ENCODE measurements at places on chromosomes 5 and 9.

DNA sequence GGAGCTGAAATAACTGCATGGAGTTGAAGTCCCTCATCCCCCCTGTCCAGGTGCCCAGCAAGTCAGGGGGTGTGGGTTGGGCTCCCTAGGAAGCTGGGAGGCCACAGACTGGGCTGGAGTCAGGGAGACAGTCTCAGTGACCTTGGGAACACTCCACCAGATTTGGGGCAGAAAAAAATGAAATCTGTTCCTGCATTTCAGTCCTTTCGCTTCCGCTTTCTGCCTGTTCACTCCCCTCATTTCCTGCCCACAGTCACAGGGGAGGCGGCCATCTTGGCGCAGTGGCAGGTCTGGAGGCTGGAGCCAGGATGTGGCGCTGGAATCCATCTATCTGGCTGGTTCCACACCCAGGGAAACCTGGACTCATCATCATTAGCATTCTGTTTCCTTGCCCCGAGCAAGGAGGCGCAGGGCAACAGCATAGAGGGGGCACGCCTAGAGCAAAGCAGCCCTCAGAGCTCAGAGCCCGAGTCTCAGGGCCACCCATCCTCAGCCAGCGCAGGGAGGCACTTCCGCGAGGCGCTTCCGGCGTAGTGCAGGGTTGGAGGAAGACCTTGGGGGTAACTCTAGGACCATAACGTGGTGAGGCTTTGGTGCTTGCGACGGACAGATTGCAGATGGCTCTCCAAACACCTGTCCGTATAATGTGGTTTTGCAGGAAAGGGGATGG lies 86.2 kb upstream of the HSPA9 start:
- no peak for DNase-seq

DNA sequence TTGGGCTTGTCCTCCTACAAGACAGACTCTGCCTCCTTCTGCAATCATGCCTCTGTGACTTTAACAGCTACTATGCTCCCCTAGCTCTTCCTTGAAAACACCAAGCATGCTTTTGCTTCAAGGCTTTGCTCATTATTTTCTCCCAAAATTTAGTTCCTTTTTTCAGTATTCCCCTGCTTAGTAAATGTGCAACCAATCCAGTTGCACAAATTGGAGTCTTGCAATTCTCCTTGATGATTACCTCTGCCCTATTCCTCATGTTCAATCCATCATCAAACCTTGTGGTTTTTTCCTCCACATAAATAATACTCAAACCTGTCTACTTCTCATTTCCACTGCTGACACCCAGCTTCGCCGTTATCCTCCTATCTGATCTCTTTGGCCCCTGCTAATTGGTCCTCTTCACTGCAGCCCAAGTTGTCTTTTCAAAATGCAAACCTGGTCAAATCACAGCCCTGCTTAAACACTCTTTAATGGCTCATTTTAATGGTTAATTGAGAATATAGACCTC lies 296.3 kb downstream of the CWC27 start:
- DNase-seq: no peak

DNA sequence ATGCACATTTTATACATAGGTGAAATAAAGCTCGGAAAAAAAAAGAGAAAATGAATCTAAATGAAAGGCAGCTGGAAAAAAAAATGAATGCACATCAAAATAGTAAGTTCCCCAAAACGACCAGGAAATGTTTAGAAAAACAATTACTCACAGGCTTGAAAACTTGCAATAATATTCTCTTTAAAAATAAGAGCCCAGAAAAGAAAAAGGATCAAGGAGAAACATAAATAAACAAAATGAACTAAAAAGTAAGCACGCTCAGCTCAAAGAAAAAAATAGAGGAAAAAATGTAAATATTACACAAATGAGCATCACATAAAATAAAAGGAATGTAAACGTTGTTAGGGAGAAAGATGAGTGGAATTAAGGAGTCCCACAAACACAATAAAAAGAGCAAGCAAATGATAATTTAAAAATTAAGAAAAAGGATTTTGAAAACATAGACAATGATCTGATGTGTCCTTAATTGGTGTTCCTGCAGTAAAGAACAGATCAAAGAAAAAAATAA lies 54.2 kb downstream of the SLC27A6 start:
- no peak for DNase-seq

DNA sequence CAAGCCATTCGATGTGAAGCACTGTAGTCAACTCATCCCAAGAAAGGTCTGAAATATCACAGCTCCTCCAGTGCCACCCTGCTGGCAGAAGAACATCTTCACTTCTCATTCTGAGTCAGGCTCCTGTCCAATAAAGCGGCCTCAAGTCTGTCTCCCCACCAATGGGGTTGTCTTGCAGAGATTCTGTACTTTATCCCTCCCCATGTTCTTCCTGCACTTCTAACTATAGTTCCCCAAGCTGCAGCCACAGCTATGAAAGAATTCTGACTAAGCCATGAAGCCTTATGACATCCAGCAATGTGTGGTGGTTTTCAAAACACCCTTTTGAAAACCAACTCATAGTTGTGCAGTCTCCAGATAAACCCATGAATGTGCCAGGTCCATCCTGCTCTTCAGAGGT lies 6.8 kb downstream of the MACROH2A1 start:
- no peak for DNase-seq

DNA sequence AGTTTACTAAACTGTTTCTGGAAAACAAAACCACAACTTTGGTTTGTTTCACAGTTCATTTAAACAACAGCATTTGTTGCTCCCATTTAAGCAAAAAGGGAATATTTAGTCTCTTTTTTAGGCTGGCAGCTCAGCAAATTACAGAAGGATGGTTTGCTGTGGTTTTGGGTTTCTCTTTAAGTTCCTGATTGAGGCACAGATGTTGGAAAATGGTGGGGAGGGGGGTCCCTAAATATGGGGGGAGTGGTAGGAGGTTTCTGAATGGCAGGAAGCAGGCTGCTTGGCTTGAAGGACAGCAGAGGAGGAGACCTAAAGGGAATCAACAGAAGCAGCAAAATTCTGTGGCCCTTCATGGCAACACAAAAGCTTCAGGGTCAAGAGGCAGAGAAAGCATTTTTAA lies 263.4 kb downstream of the ZSWIM6 start:
- DNase-seq: no peak

GRCh38 chr9:99425124-99425523 lies 203.0 kb downstream of the SEC61B start:
- DNase-seq: no peak

- no peak for DNase-seq
These were observed 67.9 kb upstream of the ANKRD55 start for GRCh38 chr5:56301069-56301468.

DNA sequence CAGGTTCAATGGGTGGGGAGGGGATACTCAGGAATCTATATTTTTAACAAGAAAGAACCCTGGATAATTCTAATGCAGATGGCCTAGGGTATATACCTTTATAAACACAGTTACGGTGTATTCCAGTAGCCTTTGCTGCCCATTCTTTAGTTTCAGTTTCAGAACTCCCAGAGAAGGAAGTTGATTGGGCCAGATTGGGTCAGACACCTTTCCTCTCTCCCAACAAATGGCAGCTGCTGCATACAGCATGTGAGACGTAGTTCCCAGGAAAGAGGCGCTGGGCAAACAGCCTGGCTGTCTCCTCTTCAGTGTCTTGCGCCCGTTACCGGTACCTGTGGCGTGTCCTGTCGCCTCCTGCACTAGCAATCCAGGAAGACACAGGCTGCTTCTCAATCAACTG lies 20.4 kb downstream of the ACO1 start:
- DNase-seq: no peak

DNA sequence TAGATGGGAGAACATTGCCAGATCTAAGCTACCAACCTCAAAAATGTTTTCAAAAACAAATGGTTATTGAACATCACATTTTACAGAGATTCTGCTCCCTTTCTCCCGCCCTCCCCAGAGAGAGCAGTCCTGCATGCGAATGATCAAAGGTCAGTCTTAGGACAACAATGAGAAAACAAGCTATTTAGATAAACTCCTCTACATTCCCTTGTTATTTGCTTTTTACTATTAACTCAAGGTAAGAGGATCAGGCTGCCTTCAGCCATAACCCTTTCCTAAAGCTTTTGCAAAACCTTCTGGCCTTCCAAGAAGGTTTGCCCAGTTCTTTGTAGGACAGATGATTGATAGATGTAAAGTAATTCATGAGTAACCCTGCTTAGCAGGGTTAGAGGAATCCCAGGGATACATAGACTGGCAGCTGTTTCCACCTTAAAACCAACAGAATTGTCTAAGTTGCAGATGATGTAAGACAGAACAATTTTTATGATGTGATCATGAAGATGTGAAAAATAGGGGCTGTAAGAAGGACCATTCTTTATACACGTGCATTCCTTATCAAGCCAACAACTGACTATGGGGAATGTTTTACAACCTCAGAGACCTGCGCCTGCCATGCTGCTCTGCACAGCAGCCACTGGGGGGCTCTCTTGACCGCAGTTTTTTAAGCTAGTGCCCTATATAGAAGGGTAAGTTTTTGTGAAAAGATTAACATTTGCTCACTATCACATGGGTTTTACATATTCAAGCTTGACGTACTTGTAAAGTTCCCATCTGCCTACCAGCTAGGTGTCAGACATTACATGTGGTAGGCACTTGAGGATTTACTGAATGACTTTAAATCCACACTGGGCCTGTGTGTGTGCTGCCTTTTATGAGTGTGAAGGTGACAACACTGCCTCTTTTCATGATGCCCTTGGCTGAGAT lies 2.3 kb upstream of the ZNF782 start:
- DNase-seq: no peak

- no peak for DNase-seq
These were observed 29.1 kb upstream of the DUSP1 start for GRCh38 chr5:172800088-172800551.

DNA sequence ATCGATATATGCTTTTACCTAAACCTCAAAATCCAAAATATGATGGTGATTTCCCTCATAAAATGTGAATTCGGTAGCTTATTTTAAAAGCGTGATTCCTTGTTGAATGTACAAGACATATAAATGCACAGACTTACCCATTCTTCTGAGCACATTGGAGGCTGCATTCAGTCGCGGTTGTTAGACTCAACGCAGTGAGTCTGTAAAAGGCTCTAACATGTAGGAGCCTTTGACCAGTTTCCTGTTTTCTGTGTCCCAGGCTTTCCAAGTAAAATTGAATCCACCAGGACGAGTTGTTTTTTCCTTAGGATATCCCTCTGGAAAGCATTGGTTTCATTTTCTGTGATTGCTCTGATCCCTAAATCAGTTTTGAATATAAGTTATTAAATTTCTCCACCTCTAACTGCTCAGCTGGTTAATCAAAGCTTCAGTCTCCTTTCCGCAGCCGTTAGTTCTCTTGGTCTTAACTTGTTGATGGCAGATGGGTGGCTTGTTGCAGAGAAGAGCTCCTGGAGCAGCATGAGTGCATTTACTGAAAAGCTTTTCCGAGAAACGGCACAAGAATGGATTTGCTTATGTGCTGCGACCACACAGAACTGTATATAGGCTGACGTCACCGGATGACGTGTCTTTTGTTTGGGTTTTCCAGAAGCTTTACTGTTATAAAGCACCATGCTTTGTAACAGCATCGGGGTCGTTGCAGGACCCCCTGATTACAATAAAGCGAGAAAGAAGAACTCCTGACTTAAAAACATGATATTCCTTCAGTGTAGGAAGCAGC lies at the start of gene LRRTM2:
Gene LRRTM2 (minus strand): TSS at position 565 of the 781 bp plus-strand sequence. CDS start 424 bp downstream, at position 141.
- DNase-seq: no peak

DNA sequence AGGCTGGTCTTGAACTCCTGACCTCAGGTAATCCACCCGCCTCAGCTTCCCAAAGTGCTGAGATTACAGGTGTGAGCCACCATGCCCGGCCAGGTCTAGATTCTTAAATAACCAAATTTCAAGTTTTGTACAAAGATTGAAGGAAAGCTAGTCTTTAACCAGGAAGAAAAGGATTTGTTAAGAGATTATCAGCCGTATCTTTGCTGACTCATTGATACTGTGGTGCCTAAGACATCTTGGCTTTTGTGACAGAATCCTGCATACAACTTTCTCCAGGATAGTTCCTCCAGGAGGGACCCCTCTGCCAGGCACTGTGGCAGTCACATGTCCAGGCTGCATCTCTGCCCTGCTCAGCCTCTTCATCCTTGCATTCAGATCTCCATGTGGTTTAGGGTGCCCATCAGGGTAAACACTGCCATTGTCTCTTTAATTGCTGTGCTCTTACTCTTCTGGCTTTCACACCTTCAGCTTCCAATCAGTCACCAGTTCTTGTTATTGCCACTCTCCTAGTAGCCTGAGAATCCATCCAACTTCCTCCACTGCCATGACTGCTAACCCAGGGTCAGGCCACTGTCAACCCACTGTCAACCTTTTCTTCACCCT lies 10.0 kb downstream of the MAP3K1 start:
- no peak for DNase-seq

DNA sequence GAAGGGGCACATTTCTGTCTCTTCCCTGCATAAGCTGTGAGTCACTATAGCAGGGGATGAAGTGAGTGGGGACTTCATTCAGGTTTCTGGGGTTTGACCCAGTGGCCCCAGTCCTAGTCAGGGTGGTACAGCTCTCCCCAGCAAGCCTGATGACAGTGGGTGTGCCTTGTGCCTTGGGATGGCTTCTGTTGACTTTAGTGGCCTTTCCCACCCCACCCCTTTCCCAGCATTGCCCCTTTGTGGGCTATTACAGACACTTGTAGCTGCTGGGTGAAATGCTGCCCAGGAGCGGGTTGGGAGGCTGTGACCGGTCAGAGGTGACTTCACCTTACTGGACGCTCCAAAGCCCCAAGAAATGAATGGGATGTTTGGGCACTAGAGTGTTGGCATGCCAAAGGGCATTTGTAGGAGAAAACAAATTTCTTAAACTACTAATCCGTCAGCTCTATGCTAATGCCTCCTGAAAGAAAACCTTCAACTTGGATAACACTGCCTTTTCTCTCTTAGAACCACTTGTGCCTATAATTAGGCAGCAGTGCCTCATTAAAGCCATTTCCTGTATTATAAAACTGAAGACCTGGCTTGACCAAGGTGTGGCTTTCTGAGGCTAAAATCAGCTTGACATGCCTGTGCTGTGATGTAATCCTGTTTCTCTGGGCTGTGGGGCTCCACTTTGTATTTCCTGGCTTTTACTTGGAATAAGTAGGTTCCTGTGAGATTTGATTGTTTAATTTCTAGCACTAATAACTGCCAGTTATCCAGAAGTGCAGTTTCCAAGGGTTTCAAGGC lies 119.0 kb upstream of the SLC25A48 start:
- no peak for DNase-seq

GRCh38 chr5:73170522-73170921 lies 2.5 kb upstream of the TMEM174 start:
- DNase-seq: no peak

DNA sequence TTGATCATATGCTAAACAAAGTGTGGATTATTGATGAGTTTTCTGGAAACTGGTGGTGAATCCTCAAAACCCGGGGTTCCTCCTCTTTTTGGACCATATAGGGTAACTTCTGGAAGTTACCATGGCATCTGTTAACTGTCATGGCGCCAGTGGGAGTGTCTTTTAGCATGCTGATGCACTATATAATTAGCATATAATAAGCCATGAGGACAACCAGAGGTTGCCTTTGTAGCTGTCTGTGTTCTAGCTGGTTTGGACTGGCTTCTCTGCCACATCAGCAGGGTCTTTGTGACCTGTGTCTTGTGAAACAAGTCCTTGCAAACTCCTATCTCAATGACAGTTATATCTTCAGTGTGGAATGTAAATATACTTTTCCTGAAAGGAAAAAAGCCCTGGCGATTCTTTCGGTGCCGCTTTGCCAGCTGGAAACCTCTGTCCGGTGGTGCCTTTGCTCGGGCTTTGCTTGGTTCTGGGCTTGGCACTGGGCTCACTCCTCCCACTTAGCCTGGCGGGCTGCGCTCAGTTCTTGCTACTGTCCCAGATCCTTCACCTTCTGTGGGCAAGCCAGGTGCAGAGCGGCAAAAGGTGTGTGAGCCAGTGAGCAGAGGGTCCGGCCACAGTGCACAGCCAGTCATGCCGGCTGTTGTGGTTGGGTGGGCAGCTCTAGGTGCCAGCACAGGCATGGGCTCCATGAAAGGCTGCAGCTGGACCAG lies 20.4 kb downstream of the NXNL2 start:
- no peak for DNase-seq
